ENCODE measurements at places on chromosomes 12 and 14.
A peak's percentile ranks its signal among the peaks of the same experiment; 100 is the strongest.

DNA sequence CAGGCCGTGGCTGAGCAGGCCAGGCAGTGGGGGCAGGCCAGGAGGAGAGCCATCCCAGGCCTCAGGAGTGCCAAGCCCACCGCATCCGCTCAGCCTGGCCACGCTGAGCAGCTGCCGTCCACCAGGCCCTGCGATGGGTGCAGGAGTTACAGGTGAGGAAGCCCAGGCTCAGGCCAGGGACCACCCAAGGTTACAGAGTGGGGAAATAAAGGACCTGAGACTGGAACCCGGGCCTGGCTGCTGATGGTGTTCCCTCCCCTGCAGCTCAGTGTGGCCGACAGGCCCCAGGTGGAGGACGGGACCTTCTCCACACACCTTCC is 49.0 kb upstream of the DIO3 start:
- no peak overlapping the region for H3K27ac ChIP-seq
- DNase-seq = no peak
- H3K36me3 ChIP-seq = peaks cover 2% of the 10 kb centered on the region
- H3K27me3 ChIP-seq = peaks cover 12% of the 10 kb centered on the region
- no peaks in the 10 kb centered on the region for H3K4me1 ChIP-seq

DNA sequence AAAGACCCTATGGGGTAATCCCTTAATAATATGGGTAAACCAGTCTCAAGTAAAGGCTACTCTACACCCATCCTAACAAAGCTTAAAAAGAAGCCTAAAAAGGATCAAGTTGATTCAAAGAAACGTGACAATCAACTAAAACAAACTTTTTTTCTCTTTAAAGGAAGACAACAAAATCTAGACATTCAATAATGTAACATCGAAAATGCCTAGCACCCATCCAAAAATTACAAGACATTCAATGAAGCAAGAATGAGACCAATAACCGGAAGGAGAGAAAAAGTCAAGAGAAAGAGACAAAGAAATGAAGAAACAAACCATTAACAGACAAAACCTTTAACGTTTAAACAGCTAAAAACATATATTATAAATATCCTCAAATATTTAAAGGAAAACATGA is 143.8 kb upstream of the VASH1 start:
- no peak overlapping the region for H3K27ac ChIP-seq
- peaks cover 35% of the 10 kb centered on the region for H3K27me3 ChIP-seq

DNA sequence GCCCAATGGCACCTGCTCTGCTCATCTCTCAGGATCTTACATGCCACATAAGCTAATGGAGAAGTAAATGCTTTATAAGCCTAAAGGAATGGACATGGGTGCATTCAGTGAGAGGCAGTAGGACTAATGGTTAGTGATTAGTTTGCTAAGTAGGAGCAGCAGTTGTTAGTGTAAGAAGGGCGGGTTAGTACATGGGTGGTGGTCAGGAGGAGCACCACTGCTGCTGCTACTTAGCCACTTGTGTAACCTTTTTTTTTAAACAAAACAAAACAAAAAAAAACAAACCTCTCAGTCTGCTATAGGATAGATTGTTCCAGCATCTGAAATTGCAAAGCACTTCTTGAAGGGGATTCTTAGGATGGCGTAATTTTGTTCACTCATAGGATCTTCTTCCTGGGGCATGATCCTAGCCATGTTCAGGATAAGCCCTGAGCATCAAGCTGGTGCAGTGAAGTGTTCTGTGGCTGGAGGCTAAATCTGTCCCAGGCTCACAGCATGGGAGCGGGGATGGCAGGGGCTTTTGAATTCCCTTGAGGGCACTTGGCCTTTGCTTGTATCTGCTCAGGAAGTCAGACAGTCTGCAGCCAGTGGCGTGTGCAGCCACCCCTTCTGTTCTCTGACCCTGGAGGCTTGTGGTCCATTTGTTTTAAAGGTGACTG is 63.6 kb downstream of the CHST11 start:
- no peaks in the 10 kb centered on the region for H3K27me3 ChIP-seq
- no peak overlapping the region for H3K27ac ChIP-seq
- H3K4me3 ChIP-seq = no peak overlapping the region
- DNase-seq = no peak

DNA sequence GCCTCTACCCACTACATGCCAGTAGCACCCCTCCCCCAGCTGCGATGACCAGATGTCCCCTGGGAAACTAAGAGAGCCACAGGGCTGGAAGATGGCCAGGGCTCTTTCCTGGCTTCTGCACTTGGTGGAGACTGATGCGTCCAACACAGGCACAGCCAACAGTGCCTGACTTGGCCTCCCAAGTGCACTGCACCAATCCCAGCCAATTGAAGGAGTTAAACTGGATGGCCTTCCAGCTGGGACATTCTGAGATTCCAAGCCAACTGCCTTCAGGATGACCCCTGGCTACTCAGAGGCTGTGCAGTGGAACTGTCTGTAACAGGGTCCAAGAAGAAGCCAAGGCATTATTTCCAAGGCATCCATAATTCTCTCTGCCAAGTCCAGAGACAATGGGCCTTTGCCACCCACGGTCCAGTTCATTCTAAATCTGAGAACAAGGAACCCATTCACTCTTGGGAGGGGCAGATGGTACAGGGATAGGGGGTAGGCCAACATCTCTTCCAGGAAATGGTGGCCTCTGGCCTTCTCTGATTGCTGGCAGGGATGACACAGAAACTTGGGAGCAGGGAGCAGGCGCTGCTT is 35.2 kb downstream of the PRIMA1 start:
- H3K27ac ChIP-seq = no peak overlapping the region
- H3K4me3 ChIP-seq = no peak overlapping the region
- H3K4me1 ChIP-seq = no peaks in the 10 kb centered on the region
- no peaks in the 10 kb centered on the region for H3K36me3 ChIP-seq
- H3K27me3 ChIP-seq = no peaks in the 10 kb centered on the region
- DNase-seq = no peak

- peak overlapping the region; percentile 37 for H3K4me3 ChIP-seq
- peaks cover 30% of the 10 kb centered on the region for H3K36me3 ChIP-seq
- H3K27ac ChIP-seq = peak overlapping the region; percentile 87
- no peak for DNase-seq
- H3K27me3 ChIP-seq = no peaks in the 10 kb centered on the region
Measured at GRCh38 chr14:61430066-61430757, 108.8 kb downstream of the PRKCH start.

GRCh38 chr12:106480251-106480650 is 102.6 kb upstream of the RFX4 start:
- H3K27me3 ChIP-seq = no peaks in the 10 kb centered on the region
- H3K36me3 ChIP-seq = peaks cover 3% of the 10 kb centered on the region
- H3K4me3 ChIP-seq = no peak overlapping the region
- peaks cover 5% of the 10 kb centered on the region for H3K4me1 ChIP-seq

DNA sequence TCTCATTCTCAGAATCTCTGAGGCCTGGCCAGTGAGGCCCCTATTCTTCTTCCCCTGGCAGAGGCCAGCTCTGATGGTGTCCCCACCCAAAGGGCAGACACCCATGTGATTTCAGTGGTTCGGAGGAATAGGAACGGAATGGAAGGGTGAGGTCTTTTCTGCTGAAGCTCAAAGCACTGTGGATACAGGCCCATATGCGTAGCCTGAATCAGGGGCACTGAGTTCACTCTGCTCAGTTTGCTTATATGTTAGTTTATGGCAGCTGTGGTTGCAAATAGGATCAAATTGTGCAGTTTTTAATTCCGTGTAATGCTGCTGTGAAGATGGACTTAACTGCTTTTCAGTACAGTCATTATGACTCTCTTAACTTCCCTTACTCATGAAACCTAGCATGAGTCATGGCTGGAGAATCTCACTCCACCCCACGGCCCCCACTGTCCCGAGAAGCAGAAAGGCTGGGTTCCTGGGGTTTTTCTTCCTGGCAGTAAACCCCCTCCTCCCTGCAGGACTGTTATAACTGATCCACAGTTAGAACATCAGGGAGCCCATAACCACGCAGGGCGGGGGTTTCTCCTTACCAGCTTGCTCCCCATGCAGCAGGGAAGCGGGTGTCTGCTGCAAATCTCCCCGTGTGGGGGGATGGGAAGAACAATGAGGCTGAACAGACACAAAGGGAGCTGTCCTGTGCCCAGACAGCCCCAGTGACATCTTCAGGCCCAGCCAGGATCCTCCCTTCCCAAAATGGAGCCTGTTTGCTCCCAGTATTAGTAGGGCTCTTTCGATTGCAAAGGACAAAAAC is 122.7 kb downstream of the SLC38A6 start:
- no peaks in the 10 kb centered on the region for H3K4me1 ChIP-seq
- H3K27me3 ChIP-seq = no peaks in the 10 kb centered on the region
- H3K27ac ChIP-seq = no peak overlapping the region
- H3K4me3 ChIP-seq = no peak overlapping the region
- no peak for DNase-seq
- H3K36me3 ChIP-seq = no peaks in the 10 kb centered on the region

DNA sequence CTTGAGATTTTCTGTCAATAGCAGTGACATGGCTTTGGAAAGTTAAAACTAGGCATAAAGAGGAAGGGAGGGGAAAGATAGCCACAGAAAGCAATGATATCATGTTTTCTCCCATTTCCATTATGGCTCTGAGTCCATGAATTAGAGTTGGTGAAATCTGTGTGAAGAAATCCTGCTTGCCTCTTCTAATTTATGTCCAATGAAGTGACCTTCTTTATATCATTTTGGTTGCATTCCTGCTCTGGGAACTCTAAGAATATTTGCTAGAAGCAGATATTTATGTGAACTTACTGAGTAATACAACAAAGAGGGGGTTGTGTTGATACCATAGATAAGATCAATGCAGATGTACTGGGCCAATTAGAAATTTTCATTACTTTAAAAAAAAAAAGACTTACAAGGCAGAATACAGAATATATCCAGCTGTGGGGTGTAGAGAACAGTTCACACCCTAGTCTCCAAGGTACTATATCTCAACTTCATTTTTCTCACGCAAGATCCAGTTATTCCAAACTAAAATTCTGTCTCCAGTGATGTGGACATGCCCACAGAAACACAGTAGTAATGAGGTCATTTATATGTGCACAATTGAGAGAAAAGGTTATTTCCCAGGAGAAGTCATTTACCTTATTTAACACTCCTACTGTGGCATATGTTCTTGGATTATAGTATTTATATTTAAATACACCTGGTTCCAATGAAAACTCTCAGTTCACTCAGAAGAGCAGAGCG is 51.5 kb upstream of the KCNJ8 start:
- peaks cover 1% of the 10 kb centered on the region for H3K36me3 ChIP-seq
- no peaks in the 10 kb centered on the region for H3K4me1 ChIP-seq
- no peak overlapping the region for H3K27ac ChIP-seq
- no peaks in the 10 kb centered on the region for H3K27me3 ChIP-seq
- no peak for DNase-seq

GRCh38 chr12:3222979-3223378 is 145.8 kb downstream of the TSPAN9 start:
- H3K4me1 ChIP-seq = no peaks in the 10 kb centered on the region
- DNase-seq = no peak

DNA sequence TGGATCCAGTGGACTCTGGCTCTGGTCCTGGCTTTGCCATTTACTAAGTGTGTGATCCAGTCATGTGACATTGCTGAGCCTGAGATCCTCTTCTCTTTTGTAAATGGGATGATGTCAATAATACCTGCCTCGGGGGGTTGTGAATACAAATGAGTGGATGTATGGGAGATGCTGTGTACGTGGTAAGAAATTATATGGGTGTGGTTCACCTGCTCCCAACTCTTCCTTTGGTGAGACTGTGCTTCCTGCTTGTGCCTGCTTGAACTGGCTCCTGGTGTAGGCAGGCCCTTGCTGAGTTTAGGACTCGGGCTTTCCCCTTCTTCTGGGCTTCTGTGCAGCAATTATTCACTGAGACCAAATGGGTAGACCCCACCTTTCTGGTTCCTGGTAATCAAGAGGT is 189.5 kb upstream of the FRMD6 start:
- no peak overlapping the region for H3K4me3 ChIP-seq
- H3K27me3 ChIP-seq = peaks cover under 1% of the 10 kb centered on the region
- no peaks in the 10 kb centered on the region for H3K36me3 ChIP-seq
- no peaks in the 10 kb centered on the region for H3K4me1 ChIP-seq
- no peak overlapping the region for H3K27ac ChIP-seq
- no peak for DNase-seq

DNA sequence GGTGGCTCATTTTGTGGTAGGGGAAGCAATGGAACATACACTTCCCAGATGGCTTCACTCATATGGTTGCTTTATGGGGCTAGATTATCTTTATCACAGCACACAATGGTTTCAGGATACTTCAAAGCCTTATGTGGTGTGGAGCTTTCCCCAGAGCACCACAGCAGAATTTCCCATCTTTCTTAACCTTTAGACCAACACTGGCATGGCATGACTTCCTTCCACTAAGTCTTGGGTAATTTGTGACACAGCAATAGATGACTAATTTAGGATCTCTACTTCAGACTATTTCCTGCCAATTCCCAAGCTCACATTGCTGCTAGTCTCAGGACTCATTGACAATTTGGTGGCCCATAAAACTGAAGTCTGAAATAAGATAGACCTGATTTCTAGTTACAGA is 36.9 kb upstream of the DCN start:
- H3K27ac ChIP-seq = no peak overlapping the region
- no peaks in the 10 kb centered on the region for H3K4me1 ChIP-seq
- no peak overlapping the region for H3K4me3 ChIP-seq
- H3K36me3 ChIP-seq = peaks cover 1% of the 10 kb centered on the region
- DNase-seq = no peak

GRCh38 chr12:122162976-122163375 is 11.0 kb downstream of the IL31 start:
- no peaks in the 10 kb centered on the region for H3K36me3 ChIP-seq
- no peak for DNase-seq
- H3K4me1 ChIP-seq = peaks cover 43% of the 10 kb centered on the region
- no peaks in the 10 kb centered on the region for H3K27me3 ChIP-seq
- H3K27ac ChIP-seq = peak overlapping the region; percentile 91
- peak overlapping the region; percentile 54 for H3K4me3 ChIP-seq

DNA sequence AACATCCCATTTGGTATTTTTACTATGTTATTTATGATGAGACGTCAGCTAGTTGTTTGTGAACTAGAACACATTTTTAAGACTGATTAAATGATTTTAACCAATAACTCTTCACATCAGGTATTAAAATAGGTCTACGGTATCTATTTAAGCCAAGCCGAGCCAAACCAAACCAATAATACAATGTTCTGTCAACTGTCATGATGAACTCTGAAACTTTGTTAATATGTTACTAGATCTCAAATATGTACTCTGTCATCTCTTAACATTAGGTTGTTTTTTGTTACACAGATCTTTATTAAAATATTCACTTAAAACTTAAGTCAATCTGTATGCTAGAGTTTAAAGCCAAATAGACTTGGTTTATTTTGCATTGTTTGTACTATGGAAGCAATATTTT is 1.0 kb downstream of the ART4 start:
- H3K4me1 ChIP-seq = peaks cover 6% of the 10 kb centered on the region
- H3K27me3 ChIP-seq = peaks cover 29% of the 10 kb centered on the region
- no peak overlapping the region for H3K27ac ChIP-seq
- H3K36me3 ChIP-seq = peaks cover 4% of the 10 kb centered on the region
